ENCODE measurements at places on chromosomes 16 and 17.

- no peak for DNase-seq
These were observed 67.7 kb downstream of the CYLD start for GRCh38 chr16:50809561-50809960.

DNA sequence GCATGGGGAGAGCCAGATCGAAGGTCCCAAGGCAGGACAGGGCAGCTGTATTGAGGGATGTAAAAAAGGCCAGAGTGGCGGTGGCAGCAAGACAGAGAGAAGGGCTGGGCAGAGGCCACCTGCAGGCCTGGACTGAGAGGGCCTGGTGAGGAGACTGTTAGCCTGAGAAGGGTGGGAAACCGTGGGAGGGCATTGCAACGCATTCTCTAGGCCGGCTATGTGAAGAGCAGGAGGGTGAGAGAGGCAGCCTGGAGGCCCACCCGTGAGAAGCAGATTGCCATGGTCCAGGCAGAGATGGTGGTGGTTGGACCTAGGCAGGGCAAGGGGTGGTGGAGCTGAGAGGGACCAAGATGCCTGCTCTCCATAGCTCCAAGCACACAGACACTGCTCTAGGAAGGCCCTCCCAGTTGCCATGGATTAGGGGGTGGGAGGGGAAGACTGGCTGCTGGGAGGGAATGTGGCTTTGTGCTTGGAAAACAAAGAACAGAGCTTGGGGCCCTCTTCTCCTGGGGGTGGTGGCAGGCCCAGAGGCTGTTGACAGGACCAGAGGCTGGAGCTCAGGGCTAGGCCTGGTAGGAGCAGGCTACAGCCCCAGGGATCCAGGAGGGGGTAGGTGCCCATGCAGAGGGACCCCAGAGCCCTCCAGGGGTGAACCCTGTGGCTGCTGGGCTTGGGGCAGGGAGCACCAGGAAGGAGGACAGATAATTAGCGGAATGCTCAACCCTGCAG lies 12.4 kb upstream of the TCAP start:
- DNase-seq = peak; percentile 66

- DNase-seq = no peak
These were observed 21.4 kb upstream of the NOL11 start for GRCh38 chr17:67696347-67696746.

DNA sequence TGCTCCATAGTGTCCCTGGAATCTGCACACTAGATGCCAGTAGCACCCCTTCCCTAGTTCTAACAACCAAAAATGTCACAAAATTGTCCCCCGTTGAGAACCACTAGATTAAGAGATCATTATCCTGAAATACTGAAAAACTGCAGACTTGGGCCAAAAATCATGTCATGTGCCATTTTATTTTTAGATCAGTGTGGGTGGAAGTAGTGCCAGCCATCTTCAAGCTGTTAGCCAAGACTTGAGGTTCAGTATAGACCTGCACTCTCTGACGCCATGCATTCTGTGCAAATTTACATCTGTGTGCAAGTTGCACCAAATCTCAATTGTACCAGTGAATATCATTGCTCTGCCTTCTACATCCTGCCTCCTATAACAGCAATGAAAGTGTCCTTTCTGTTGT lies 31.5 kb upstream of the NOL11 start:
- no peak for DNase-seq

DNA sequence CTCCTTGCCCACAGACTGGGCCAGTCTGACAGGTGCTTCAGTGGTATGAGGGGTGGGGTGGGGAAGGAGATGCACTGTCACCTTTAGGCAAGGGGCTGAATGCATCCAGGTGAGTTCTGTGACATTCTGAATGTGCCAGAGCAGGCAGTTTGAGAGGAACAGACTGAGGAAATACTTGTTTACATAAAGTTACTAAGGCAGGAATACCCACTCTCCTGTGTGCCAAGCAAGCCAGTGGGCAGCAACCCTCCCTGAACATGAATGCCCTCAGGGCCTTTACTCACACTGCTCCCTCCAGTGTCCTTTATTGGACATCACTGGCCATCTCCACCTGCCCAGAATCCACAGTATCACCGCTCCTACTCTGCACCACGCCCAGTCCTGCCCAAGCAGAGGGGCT lies 33.1 kb upstream of the ULK2 start:
- DNase-seq = no peak

GRCh38 chr16:84063980-84064379 lies 21.4 kb upstream of the SLC38A8 start:
- no peak for DNase-seq

GRCh38 chr16:29996766-29997250 lies 767 bp downstream of the INO80E start:
- no peak for DNase-seq

DNA sequence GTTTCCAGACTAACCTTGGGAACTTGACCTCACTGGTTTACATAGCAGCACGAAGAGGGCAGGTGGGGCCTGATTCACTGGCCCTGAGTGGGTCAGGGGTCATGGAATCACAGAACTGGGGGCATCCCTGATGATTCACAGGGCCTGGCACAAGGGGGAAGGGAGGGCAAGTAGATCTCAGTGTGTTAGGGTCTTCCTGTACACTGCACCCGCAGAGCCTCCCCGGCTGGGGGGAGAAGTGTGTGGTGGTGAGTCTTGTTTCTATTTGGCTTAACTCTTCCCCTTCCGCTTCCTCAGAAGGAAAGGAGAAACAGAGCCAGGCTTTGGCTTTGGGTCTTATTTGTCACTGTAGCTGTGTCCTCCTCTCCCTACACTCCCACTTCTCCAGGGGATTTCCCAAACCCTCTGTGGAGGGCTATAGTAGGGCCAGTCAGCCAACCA lies 3.7 kb downstream of the STARD3 start:
- DNase-seq = no peak

DNA sequence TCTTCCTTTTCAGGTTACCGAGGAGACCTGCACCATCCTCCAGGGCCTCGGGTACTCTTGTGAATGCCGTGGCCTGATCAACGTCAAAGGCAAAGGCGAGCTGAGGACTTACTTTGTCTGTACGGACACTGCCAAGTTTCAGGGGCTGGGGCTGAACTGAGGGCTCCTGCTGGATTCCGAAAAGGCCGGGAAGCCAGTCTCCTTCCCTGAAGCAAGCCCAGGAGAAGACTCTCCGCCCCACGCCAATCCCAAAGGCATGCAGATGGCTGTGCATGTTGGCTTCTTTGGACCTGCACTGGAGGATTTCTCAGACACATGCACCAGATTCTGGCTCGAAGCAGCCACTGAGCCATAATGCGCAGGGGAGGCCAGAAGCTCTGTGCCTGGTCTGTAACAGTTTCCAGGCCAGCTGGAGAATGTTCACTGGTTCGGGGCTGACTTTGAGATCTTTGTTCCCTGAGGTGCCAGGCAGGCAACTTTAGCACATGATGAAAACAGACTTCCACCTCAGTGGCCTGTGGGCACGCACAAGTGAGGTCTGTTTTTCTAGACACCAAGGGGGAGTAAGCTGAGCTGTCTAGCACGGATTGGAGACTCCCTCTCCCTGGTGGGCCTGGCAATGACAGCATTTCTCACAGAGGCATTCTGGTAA lies 49.1 kb downstream of the ADCY7 start:
- DNase-seq = no peak

DNA sequence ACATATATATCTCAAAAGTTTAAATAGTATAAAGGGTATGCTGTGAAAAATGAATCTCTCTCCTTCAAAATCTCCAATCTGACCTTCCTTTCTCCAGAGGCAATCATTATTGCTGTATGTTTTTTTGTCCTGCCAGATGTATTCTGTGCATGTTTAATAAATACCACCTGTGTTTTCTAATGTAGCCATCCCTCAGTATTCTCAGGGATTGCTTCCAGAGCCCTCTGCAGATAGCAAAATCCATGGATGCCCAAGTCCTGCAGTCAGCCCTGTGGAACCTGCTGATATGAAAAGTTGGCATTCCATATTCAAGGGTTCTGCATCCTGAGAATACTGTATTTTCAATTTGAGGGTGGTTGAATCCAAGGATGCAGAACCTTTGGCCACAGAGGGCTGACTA lies 42.9 kb downstream of the BPTF start:
- no peak for DNase-seq
